ENCODE measurements at places on chromosomes 16 and 17. TPM values are rescaled to one million over a fixed set of nuclear protein-coding genes. Genes with fewer than 3 reads are reported as not detected.

DNA sequence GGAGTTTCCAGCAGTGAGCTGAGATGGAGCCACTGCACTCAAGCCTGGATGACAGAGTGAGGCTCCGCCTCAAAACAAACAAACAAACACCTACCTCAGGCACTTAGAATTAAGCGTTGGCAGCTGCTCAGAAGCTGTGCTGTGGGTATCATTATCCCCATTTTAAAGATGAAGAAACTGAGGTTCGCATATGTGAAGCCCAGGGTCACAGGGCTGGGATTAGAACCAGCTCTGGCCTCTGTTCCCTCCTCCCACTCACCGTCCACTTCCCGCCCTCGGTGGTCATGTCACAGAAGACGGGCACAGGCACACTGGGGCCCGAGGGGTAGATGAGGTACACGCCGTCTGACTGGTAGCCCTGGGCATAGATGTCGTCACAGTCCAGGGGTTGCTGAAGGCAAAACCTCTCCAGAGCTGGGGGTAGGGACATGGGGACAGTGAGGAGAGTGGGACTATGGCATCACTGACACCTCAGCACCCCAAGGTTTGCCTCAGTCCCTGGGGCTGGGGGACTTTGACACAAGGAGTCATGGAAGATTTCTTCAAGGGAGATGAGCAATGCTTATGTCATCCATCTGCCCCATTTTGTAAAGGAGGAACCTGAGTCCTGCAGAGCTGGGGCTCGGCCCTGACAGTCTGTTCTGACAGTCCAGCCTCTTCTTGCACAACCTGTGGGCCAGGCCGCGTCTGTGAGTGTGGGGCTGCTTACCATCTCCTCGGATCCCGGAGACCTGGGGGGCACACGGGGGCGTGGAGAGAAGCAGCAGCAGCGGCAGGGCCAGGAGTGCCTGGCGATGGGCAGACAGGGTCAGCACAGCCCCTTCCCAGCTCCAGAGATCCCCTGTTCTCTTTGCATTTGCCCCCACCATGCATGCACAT lies 700 bp downstream of the MFAP4 start:
- DNase-seq = peak; percentile 67

DNA sequence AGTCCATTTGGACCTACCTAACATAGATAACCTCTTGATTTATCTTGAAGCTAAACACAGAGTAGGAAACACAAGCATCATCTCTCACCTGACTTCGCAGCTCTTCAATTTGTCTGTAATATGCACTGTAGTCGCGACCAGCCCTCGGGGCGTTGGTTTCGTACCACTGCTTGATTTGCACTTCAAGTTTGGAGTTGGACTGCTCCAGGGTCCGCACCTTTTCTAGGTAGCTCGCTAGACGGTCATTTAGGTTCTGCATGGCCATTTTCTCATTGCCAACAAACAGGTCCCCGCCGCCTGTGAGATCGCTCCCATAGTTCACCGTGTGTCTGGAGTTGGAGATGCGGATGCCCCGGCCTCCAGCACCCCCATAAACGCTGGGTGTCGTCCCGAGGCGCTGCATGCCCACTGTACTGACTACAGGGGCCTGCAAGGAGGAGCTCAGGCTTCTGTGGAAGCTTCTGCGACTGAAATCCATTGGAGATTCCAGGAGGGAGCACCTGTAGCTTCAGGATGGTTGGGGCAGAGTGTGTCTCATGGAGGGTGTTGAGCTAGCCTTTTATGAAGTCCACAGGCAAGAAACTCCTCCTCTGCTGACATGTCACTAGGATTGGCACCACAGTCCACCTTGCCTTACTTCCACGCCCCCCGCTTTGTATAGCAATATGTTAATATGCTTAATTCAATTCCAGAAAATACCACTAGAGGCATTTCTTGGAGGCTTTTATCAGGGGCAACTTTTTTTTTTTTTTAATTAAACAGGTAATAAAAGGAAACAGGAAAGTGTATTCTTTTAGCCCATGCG lies at the start of gene KRT20:
TSS of gene KRT20 (minus strand) at position 535 of the 805 bp plus-strand sequence. CDS start at position 478, 57 bp downstream.
- no peak for DNase-seq

GRCh38 chr17:18122990-18123753 lies 14.6 kb downstream of the MYO15A start:
- peak; percentile 80 for DNase-seq

- DNase-seq = peak; percentile 54
Observed at GRCh38 chr16:24685539-24686432, 43.7 kb upstream of the TNRC6A start.

DNA sequence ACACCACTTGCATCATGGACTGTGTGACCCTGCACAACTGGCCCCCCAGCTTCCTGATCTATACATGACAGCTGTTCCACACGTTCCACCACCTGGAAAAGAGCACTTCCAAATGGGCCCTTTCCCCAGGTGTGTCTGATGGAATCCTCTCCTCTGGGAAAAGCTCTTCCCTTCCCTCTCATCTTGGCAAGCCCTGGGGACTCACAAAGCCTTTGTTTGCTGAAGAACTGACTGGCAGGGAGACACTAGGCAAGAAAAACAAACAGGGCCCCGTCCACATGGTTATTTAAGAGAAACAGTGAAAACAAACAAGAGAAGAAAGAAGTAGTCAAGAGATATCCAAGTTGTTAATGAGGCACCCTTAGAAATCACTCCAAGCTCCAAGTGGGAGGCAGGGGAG lies 52.6 kb downstream of the C16orf95 start:
- no peak for DNase-seq

DNA sequence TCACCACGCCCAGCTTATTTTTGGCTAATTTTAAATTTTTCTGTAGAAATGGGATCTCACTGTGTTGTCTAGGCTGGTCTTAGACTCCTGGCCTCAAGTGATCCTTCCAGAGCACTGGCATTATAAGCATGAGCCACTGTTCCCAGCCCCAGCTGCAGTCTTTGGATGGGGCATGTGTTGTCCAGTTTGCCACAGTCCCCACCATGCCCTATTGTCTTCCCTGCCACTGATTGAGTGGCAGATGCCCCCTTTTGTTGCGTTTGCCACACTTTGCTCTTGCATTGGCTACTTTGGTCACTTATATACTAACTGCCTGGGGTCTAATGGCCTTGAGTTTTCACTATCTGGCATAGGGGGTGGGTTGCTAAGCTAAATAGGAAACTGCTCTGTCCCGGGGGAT lies 60.8 kb downstream of the ABCC1 start:
- DNase-seq = no peak

GRCh38 chr16:53224951-53225533 lies 170.3 kb downstream of the CHD9 start:
- no peak for DNase-seq

GRCh38 chr16:67084345-67085028 lies 25.3 kb upstream of the PHAF1 start:
- no peak for DNase-seq

GRCh38 chr17:9520649-9521048 lies 55.0 kb downstream of the STX8 start:
- no peak for DNase-seq

GRCh38 chr17:51346218-51346982 lies 86.1 kb downstream of the UTP18 start:
- no peak for DNase-seq

The UMOD gene
- not detected for total RNA-seq

The AKAP10 gene
- total RNA-seq = 12.8 TPM
